ENCODE measurements at places on chromosomes 7 and 10. TPM values are rescaled to one million over a fixed set of nuclear protein-coding genes. Genes with fewer than 3 reads are reported as not detected.

The NRG3 gene
- total RNA-seq = 0.97 TPM

The AGR2 gene
- total RNA-seq = 74.6 TPM

The CNNM1 gene
- total RNA-seq = 36.1 TPM

The SLF2 gene
- 77.8 TPM for total RNA-seq

The SPDYE16 gene
- total RNA-seq = 0.51 TPM

Measured in prostate gland (tissue), 2 donors.